ENCODE measurements at places on chromosomes 12 and 14.

DNA sequence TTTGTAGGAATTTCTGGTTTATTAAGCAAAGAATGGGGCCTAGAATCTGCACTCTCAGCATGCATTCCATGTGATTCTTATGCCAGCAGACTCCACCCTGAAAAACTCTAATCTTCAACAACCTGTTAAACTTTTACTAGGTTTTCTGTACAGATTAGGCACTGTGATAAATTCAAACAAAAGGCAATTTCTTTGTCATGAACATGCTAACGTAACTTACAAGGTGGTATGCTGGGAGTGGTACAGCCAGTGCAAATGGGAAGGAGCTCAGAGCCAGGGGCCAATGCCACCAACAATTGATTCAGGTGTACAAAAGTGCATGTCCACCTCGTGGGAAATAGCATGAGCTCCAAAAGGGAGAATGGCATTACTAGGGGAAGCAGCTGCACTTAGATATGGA, 83.0 kb downstream of the PPFIBP1 start:
- DNase-seq = no peak

DNA sequence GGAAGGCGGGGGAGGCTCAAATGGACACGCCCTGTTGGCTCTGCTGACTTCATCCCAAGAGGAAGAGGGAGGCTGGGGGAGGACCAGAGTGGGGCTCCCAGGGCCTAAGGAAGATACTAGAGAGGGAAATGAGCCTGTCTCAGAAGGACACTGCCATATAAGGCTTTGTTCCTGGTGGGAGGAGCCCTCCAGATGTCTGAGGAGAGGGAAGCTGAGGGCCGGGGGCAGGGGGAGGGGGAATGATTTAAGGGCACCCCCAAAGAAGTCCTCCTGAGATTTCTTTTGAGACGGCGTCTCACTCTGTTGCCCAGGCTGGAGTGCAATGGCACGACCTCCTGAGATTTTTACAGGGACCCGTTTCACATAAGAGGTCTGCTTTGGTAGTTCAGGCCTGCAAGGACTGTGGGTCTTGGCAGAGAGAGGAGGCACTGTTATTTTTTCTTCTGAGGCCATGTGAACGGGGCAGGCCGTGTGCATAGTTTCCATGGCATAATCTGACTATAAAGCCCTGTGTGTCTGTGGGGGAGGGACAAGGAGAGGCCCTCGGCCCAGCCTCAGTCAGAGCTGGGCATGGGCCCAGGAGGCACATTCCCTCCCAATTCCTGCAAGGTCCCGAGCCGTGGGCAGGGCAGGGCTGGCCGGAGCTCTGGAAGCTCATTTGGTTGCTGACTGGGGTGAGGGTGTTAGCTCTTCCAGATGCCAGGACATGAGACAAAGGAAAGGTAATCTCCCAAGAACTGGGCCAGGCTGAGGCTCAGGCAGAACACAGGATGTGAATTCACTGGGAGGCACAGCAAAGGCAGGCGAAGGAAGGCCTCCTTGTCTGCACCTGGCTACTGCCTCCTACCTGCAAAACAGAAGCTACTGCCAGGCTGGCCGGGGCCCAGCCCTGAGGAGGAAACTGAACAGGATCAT, 22.2 kb upstream of the PLEKHG3 start:
- peak; percentile 64 for DNase-seq

GRCh38 chr12:123954647-123955350, 17.8 kb downstream of the CCDC92 start:
- DNase-seq = no peak

DNA sequence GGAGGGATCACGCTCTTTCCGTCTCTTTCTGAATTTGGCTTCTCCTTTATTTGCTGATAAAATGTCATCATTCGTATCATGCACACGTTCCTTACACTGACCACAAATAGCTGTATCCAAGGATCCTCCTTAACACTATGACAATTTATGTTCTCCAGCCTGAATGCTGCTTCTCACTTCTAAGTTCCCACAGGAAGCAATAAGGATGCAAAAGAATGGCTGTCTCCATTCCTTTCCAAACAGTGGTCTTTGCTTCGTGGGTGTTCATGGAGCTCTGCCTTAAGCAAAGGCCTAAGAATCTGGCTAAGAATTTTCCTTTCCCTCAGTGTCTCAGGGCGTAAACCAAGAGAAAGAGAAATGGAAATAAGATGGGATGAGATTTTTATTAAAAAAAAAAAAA, 200.2 kb downstream of the ITPR2 start:
- DNase-seq = no peak

DNA sequence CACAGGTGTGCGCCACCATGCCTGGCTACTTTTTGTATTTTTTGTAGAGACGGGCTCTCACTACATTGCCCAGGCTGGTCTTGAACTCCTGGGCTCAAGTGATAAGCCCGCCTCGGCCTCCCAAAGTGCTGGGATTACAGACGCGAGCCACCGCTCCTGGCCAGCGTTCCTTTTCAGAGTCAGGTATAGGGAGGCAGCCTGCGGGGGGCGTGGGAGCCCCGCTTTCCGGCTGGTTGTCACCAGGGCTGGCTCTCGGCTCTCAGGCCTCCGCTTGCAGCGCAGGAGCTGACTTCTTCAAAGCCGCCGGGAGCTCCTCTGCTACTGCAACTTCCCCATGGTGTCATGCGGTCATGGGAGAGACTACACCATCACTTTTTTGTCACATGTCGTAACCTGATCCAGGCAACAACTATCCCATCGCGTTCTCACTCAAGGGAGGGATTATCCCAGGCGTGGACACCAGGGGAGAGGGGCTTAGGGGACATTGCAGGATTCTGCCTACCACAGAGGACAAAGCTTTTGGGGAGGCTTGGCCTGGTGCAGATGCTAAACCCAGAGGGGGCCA, 129.4 kb downstream of the SCARB1 start:
- DNase-seq = peak; percentile 97

- DNase-seq = peak; percentile 68
These were observed 25.8 kb downstream of the ACVR1B start for GRCh38 chr12:51977320-51977753.

DNA sequence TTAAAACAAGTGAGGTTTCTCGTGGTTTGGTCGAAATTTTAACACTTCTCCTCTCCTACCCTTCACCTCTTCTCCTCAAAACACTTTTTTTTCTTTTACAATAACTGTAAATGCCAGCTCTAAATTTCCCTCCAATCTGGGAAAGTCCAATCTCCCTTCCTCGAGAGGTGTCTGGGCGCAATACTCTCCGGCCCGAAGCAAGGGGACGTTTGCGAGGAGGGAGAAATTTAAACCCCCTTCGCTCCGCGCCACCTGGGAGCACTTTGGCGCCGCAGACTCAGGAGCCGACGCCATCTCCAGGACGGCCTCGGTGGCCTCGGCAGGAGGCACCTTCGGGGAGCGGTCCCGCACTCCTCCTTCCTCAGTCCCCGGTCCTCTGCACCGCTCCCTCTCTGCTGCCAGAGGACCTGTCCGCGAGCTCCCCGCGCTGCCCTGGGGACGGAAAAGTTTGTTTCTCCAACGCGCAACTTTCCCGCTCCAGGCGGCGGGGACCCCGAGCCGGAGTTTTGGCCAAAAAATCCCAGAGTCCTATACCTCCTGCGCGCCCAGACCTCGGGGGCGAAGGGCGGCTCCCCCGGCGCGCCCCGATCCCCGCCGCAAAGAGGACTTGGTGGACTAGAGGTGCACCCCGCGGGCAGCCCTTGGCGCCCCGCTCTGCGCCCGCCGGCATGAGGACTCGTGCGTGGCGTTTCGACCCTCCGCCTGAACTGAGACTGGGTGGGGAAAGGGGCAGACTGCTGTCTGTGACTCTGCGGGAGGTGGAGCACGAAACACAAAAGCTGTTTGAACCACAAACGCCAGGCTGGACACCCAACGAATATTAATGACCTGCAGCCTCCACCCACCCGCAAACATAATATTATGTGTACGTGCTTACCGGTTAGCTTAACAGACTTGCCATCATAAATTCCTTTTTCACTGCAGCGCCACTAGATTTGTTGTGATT, 95.2 kb upstream of the HMGA2 start:
- no peak for DNase-seq

DNA sequence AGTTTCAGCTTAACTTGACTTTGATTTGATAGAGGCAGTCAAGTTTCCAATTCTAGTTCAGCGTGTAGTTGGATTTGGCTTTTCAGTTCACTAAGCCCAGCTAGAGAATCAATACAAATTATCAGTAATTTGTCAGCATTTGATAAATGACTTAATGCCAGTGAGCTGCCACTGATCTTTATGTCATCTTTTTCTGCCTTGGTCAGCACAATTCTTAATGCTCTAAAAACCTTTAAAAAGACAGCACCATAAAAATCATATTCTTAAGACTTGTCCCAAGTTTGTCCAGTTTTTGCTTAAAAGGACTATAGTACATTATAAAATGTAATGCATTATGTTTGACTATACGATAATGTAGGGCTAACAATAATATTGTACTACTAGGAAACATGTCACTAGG, 920.5 kb downstream of the LRFN5 start:
- no peak for DNase-seq

GRCh38 chr12:55931780-55932550, 1.0 kb downstream of the DGKA start:
- DNase-seq = peak; percentile 65

GRCh38 chr12:40907115-40907527, 214.9 kb downstream of the CNTN1 start:
- DNase-seq = peak; percentile 32

DNA sequence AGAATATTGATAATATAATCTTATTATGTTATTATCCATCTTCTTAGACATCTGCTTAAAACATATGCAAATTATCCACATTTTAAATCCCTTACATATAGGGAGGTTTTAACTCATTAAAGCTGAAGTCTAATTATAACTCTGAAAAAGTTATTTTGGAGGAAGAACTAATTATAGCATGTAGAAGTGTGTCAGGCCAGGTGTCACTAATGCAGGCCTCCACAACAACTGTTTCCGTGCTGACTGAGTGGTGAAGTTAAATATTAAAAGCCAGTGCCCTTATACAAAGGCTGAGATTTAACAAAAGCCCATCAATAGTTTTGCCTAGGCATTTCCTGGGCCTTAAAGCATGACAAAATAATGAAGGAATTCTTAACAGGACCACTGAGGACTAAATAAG, 157.4 kb downstream of the LRRK2 start:
- no peak for DNase-seq

GRCh38 chr12:46217541-46218321, 51.1 kb downstream of the SLC38A1 start:
- peak; percentile 96 for DNase-seq

DNA sequence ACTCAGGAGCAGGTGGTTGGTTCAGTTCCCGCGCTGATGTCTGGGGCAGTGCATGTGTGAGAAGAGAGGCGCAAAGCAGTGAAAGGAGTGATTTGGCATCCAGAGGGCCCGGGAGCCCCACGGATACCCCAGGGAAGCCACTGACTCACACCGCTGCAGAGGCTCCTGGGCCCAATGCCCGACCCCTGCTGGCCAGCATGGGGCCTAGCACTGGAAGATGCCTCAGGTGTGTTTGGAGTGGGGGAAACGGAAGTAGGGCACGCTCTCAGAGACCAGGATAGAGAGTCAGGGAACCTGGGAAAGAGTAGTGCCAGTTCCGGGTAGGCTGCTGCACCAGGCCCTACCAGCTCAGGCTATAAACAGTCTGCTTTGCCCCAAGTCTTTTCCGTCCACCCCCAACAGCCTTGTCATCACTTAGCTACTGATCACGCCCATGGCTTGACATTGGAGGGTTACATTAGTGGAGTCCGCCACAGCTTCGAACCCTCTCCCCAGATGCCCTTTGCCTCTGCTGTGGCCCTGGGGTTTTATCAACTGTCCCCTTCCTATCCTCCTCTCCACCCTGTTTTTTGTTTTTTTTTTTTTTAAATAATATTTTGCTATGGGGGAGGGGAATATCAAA, 9.5 kb upstream of the CSAD start:
- DNase-seq = peak; percentile 65

DNA sequence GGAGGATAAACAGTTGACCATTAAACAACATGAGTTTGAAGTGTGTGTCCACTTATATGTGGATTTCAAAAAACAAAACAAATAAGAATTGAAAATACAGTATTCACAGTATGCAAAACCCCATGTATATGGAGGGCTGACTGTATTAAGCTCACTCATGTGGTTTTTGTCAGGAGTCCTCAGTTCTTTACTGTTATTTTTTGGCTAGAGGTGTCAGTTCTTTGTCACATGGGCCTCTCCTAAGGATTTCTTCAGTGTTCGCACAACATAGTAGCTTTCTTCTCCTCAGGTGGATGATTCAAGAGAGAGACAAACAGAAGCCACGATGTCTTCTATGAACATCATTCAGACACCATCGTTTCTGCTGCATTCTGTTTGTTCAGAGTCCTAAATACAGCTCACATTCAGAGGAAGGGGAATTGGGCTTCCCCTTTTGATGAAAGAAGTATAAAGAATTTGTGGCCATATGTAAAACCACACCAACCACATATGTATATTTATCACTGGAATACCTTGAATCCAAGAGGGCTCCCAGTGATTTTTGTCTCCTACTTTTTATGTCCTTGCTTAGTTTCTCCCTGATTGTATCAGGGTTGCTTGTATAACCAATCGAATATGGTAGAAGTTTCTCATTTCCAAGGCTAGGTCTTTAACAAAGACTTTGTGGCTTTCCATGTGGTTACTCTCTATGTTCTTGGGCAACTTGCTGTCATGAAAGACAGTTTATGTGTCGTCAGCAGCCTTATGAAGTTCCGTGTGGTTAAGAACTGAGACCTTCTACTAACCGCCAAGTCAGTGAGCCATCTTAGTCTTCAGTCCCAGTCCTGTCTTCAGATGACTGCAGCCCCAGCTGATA, 18.9 kb downstream of the MNAT1 start:
- DNase-seq = peak; percentile 96

- no peak for DNase-seq
These were observed 73.0 kb downstream of the IQSEC3 start for GRCh38 chr12:139585-139984.

GRCh38 chr12:21025656-21026055, 105.3 kb upstream of the SLCO1B1 start:
- no peak for DNase-seq

- DNase-seq = no peak
These were observed 180.4 kb downstream of the CFAP54 start for GRCh38 chr12:96669786-96670185.

- DNase-seq = peak; percentile 25
These were observed 37.3 kb upstream of the ATXN2 start for GRCh38 chr12:111636209-111636945.

- no peak for DNase-seq
These were observed 65.6 kb upstream of the FLRT2 start for GRCh38 chr14:85464135-85464895.

DNA sequence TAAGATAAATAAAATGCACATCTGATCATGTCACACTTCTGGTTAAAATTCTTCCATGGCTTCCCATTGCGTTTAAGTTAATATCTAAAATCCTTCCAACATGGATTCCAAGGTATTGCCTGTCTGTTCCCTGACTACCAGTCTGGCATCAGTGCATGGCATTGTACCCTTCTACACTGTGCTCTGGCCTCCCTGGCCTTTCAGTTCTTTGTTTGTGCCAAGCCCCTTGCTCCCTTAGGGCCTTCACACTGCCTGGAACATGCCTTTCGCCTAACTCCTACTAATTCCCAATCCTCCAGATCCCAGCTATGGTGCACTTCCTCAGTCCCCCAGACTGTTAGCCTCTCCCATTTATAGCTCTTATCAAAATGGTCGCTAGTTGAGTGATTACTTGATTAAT, 6.3 kb downstream of the CIPC start:
- no peak for DNase-seq

GRCh38 chr12:75154388-75154787, 55.3 kb downstream of the KCNC2 start:
- no peak for DNase-seq

All from NB4 (cell line).